ENCODE measurements at places on chromosomes 2 and 18. TPM values are rescaled to one million over a fixed set of nuclear protein-coding genes. Genes with fewer than 3 reads are reported as not detected.

The ATRAID gene
- total RNA-seq = 144 TPM

The HOXD11 gene
- not detected for total RNA-seq

The TMEM198 gene
- total RNA-seq = 0.18 TPM

The DNAH7 gene
- total RNA-seq = 0.36 TPM

The UGT1A6 gene
- not detected for total RNA-seq

The PSMA8 gene
- total RNA-seq = not detected

The FEV gene
- total RNA-seq = not detected

The XIRP2 gene
- 0.28 TPM for total RNA-seq

The C1QL2 gene
- not detected for total RNA-seq

GRCh38 chr2:239729681-239730566 lies 295.2 kb downstream of the NDUFA10 start:
- DNase-seq = no peak

GRCh38 chr2:12010779-12011178 lies 264.3 kb downstream of the LPIN1 start:
- no peak for DNase-seq

DNA sequence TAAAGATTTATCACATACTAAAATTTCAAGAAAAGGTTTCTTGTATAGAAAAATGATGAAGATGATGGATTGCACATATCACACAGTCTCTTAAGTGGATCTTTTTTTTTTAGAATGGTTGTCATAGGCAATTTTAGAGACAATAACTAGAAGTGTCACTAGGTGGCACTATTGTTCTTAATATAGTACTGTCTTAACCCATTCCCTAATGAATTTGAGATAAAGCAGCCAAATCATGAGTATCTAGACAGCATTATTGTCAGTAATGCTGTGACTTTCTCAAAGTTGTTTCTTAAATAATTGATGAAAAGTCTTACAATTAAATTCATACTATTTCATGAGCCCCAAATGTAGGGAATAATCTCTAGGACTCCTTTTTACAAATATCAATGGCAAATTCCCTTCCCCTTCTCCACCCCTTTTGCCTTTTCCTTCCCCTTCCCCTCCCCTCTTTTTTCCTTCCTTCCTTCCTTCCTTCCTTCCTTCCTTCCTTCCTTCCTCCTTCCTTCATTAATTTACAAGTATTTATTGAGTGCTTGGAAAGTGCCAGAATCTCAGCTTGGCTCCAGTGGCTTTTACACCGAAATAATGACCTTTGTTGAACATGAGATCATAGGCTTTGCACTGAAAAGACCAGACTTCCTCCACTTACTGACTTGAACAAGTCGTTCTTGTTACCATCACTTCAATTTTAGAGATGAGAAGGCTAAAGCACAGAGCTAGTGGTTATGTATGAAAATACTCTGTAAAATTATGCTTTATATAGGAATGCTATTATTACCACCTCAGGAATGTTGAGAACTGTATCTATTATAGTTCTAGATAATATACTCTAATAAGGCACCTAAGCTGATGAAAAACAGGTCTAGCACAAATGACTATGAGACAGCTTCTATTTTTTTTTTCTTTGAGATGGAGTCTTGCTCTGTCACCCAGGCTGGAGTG lies 19.8 kb downstream of the MYL12B start:
- peak; percentile 86 for DNase-seq

- DNase-seq = no peak
These were observed 165.6 kb downstream of the INHBB start for GRCh38 chr2:120511536-120511935.

DNA sequence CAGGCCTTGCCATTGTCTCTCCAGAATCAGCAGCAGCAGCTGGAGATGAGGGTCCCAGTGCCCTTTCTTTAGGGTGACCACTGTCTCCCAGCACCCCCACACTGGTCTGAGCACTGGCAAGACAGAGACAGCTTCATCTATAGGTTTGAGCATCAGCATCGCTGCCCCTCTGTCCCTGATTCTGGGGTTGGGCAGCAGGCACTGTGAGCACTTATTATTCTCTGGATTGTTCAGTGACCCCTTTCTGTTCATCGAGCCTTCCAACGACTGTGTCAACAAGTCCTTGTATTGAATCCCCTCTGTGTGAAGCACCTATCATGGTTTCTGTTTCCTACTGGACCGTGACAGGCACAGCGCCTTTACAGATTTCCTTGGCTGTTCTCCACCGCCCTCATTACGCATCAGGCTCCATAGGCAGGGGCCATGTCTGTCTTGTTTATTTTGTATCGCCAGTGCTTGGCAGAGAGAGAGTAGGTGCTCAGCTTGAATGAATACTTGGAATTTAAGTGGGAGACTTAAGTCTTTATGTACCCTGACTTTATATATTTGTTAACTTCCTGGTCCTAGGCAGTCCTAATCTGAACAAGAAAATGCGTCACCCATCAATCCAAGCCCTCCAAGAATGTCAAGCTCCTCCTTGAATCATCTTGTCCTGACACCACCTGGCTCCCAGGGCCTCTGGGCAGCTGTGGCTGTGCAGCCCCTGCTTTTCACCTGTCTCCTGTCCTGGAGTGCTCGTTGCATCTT lies 11.4 kb downstream of the MALL start:
- DNase-seq = no peak

DNA sequence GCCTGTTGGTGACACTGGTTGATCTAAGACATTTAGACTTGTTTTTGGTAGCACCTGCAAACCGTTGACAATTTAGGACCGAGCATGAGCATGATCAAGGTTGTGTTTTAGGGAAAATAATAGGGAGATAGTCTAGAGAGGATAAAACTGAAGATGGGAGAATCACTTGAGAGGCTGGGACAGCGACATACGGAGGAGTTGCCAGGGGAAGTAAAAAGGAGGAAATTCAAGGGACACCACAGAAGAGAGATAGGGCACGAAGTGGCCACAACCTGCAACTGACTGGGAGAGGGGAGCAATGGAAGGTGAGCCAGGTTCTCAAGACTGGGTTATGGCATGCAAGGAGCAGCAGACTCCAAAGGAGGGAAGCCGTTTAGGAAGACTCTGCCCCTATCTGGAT lies 1.4 kb upstream of the ATP8B1 start:
- no peak for DNase-seq

DNA sequence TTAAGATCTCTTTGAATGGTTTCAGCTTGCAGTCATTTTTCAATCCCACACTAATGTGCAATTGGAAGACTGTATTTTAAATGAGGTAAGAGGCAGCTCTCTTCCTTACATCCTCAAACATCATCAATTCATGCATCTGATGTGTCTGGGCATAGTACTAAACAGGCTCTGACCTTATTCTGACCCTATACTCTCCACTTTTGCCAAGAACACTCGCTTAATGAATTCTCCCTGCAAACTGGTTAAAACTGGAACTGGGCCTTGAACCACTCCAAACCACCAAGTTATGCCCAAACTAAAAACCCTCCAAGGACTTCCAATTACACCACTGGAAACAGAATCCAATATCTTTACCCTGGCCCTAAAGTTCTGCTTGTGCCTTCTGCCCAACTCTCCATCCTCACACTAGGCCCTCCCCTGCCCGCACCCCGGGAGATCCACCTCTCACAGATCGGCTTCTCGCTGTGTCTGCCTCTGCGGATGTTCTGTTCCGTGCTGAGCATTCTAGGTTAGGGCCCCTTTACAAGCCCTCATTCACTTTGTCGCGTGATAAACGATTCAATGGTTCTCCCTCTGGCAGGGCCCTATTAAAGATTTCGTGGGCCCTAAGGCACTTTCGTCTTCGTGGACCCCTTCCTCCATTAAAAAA lies 1.2 kb downstream of the M1AP start:
- no peak for DNase-seq

GRCh38 chr2:238644095-238645081 lies 203.5 kb upstream of the TWIST2 start:
- peak; percentile 86 for DNase-seq

- no peak for DNase-seq
These were observed 731.7 kb upstream of the ZNF804A start for GRCh38 chr2:183866666-183867065.

DNA sequence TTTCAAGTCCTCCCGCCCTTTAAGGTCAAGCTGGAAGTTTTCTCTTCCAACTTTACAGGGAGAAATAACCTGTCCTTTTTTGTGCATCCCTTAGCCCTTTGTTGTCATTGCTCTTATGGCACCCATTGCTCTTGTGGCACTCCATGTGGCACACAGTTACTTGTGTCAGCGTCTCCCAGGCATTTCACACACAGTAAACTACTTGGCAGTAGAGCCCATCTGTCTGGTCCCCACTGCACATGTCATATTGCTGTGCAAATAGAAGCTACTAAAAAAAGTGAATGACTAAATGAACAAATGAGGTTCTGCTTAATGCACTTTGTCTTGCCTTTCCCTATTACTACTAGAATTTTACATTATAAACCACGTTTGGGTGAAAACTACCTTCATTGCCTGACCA lies 149.3 kb downstream of the EML6 start:
- no peak for DNase-seq

DNA sequence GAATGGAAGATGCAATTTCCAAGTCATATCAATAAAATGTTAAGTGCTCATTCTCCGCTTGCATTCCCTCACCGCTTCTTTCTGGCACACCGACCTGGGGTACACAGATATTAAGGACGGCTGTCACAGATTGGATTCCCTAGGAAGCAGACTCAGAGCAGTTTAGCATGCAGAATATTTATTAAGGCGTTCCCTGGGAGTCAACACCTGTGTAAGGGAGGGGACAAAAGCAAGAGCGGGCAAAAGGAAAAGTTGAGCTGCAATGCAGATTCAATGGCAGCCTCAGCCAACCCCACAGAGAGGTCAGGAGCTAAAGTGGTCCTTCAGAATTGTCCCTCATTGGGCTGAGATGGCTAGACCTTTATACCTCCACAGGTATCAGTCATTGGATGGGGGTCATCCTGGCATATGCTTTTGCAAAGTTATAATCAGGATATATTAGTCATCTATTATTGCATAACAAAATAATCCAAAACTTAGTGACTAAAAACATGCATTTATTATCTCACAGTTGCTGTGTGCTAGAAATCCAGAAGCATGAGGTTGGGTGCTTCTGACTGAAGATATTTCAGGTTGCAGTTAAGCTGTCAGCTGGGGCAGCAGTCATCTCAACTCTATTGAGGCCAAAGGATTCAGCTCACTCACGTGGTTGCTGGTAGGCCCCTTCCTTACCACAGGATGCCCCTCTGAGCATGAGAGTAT lies 27.0 kb upstream of the INO80D start:
- DNase-seq = peak; percentile 45
